ENCODE measurements at places on chromosomes 5 and 9.

DNA sequence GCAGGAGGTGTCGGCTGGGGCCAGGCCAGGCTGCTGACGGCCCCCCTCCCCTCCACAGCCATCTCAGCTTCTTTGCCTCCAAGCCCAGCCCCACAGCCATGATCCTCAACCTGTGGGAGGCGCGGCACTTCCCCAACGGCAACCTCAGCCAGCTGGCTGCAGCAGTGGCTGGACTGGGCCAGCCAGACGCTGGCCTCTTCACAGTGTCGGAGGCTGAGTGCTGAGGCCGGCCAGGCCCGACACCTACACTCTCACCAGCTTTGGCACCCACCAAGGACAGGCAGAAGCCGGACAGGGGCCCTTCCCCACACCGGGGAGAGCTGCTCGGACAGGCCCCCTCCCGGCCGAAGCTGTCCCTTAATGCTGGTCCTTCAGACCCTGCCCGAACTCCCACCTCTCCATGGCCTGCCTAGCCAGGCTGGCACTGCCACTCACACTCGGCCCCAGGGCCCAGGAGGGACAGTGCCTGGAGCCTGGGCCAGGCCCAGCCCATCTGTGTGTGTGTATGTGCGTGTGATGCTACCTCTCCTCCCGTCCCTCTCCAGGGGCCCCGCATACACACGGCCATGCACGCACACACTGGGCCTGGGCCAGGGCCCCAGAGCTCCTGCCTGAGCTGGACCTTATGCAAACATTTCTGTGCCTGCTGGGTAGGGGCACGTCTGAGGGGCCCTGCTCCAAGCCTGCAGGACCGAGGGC, 19.3 kb downstream of the HK3 start:
- DNase-seq = no peak

- no peak for DNase-seq
Measured at GRCh38 chr9:111411266-111411665, 72.9 kb downstream of the ECPAS start.

- no peak for DNase-seq
Measured at GRCh38 chr5:36135988-36136387, 15.7 kb downstream of the LMBRD2 start.

DNA sequence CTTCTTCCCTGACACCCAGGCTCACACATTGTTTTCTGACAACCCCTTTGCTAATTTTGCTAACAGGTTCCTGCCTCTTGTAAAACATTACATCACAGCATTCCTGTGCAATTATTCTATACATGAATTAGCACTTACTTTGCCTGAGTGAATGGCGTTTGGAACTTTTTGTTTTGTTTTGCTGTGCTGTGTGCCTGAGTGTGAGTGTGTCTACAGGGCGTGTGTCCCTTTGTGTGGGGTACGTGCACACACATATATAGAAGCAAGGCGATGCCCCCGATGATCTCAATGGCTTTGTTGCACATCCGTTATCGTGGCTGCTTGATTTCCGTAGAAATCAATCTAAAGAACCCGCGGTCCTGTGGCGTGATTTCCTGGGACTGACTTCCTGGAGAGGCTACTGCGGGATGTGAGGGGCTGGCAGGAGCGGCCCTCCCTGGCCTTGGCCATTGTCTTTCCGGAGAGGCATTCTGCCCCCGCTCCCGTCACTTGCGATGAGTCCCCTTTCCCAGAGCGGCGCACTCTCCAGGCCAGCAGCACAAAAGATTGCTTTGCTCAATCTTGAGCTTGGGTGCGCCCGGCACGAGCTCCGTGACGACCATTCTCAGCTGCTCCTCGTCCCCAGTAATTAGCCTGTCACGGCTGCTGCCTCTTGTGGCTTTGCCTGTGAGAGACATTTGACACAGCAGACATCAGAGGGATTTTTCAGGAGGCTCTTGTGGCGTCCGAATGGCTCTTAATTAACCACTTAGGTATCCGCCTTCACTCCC, 398.1 kb upstream of the IRX1 start:
- no peak for DNase-seq

DNA sequence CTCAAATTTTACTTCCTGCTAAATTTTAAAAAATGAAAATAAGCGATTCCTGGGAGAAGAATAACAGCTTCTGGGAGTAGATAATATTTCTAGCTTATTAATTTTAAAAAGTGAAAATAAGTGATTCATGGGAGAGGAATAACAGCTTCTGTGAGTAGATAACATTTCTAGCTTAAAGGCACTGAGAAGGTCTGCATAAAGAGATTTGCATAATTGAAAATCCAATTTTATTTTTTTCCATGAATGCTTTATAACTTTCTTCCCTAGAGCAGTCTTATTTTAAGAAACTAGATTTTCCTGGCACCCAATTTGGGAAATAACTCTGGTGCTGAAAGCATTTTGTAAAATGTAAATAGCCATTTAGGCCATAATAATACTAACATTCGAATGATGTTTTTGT, 65.9 kb upstream of the ASTN2 start:
- DNase-seq = no peak

DNA sequence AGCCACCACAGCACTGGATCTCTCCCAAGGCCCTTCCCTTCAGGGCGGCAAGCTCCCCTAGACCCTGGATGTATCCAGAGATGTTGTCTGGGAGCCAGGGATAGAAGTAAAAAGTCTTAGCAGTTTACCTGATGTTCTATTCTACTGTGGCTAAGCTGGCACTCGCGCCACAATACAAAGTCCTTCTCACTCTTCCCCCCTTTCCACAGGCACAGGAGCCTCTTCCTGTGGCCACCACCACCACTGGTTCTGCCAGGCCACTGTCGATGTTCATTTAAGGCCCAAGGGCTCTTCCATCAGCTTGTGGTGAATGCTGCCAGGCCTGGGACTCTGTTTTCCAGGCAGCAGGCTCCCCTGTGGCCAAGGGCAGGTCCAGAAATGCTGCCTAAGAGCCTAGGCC, 33.7 kb downstream of the MEGF9 start:
- DNase-seq = no peak

All from AG09319 (cell line).